Activated naive CD4-positive, alpha-beta T cell (primary cell): ENCODE measurements at places on chromosomes 6 and 20.

DNA sequence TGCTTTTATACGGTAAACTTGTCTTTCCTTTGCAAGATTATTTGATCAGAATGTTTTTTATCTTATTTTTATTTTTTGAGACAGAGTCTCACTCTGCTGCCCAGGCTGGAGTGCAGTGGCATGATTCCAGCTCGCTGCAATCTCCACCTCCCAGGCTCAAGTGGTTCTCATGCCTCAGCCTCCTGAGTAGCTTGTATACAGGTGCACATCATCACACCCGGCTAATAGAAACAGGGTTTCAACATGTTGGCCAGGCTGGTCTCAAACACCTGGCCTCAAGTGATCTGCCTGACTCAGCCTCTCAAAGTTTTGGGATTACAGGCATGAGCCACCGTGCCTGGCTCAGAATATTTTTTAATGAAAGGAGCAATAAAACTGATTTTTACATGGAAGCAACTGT, 8.9 kb upstream of the LPIN3 start:
- DNase-seq, result no peak

GRCh38 chr20:39813190-39813829, 851.2 kb downstream of the DHX35 start:
- no peak for DNase-seq

GRCh38 chr20:48739395-48740291, 88.2 kb downstream of the PREX1 start:
- DNase-seq, result no peak

DNA sequence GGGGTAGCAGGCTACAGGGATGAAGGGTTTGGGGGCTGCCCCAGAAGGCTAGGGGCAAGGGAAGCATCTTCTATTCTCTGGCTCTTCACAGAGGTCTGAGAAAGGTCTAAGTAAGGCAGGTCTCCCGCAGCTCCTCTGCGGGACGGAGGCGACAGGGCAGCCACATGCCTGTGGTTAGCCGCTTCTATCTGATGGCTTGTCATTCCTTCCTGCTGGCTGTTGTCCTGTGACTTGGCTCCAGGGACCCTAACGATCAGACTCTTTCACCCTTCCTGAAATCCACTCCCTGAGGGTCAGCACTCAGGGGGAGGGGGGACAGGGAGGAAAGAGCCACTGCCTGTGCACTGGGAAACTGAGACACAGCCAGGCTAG, 673 bp downstream of the CST7 start:
- no peak for DNase-seq

DNA sequence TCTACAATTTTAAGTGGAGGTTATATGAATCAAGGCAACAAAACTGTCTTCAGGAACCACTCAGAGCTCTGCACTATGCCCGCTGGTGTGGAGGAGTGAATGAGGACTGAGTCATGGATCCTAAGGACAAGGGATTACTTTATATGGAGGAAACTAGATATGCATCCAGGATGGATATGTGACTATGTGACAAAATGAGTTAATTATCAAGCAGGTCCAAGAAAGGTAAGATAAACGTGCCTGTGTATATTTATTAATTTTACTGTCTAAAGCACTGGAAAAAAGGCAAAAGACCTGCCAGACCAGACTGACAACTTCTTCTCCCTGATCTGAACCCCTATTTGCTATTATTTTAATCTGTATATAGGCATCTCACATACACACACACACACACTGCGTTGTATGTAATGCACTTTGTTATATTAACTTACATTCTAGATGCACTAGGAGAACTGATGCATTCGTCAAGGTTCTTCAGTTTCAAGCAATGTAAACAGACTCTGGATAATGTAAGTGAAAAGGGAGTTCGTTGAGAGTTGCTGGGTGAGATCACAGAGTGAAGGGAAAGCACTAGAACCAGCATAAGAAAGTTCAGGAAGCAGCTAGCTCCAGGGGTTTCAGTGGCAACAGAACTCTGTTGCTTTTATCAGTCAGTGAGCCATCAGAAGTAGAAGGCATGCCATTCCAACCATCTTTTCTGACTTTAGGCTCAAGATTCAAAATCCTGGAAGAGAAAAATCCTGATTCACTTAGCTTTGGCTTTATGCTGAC, 26.4 kb upstream of the ADGRG6 start:
- DNase-seq, result no peak

DNA sequence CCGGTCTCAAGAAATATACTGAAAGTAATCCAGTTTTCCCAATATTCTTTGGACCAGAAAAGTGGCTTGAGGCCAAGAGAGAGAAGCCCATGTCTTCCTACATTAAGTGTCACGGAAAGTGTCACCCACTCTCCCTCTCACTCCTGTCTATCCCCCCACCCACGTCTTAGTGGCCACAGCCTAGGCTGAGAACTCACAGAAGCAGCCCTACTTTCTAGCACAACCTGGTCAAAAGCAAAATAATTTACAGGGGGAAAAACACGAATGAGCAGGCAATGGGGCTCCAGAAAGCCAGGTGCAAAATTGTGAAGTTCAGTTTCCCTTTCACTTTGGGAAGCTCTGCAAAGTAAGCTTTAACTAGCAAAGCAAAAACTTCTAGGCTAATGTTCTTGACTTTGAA, 118.0 kb downstream of the OPRM1 start:
- no peak for DNase-seq

- DNase-seq, result no peak
Observed at GRCh38 chr6:72661411-72661810, 39.5 kb downstream of the KCNQ5 start.

DNA sequence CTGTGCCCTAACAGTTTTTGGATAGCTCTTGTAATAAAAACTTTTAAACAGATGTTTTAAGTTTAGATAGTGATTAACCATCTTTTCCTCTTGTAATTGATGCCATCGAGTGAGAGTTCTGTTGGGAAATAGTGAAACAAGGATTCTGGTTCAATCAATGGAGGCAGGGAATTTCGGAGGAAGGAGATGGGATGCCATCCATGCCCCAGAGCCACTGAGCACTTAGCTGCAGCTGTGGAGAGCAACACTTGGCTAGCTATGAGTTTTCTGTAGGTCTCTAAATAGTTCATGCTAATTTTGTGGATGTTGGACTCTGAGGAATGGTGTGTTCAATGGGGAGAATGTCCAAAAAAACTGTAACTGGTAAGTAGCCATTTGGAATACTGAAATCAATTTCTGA, 16.7 kb downstream of the CBFA2T2 start:
- no peak for DNase-seq

DNA sequence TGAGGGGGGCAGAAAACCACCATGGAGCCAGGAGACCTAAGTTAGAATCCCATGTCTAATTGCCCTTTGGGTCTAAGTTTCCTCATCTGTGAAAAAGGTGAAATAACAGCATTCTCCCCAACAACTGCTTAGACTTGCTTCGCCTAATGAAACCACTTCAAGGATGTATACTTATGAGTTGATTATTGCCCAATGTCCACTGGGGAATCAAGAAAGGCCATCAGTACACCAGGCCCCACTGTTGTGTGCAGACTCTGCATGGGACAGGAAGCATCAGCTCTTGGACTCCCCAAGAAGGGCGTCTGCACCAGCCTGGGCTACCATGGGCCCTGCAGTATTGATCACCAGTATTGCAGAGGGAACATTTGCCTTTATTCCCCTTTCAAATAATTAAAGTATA, 189.6 kb downstream of the MAFB start:
- DNase-seq, result no peak

- DNase-seq, result no peak
Observed at GRCh38 chr20:10671221-10671918, 2.4 kb downstream of the JAG1 start.

DNA sequence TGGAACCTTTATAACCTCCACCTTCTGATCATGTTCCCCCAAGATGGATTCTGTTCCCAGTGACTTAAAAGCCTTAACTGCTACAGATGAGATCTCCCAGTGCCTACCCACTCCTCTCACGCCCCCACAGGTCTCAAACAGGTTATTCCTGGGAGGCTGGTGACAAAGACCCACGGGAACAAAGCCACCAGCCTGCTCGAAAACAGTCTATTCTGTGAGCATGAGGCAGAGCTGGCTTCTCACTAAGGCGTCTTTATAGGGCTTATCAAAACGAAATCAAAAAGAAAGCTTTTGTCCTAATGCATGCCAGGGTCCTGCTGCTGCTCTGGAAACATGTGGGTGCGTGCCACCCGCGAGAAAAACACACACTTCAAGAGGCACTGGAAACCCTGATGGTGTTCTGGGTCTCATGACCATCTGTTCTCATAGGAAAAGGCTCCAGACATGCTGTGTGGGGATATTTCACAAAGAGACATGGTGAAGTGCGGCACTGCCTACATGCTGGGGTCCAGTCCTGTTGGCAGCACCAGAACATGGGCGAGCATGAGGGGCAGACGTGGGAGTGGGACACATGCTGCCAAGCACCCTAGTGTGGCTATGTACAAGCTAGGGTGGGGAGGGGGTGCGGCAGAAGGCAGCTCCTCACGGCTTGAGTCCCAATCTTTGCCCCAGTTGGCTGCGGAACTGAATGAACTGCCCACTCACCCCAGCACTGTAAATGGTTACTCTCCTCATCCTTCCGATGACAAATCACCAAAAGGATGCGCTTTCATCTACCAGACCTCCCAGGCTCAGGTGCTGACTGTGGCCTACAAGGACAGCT, 2.1 kb downstream of the FKBP1A start:
- no peak for DNase-seq

DNA sequence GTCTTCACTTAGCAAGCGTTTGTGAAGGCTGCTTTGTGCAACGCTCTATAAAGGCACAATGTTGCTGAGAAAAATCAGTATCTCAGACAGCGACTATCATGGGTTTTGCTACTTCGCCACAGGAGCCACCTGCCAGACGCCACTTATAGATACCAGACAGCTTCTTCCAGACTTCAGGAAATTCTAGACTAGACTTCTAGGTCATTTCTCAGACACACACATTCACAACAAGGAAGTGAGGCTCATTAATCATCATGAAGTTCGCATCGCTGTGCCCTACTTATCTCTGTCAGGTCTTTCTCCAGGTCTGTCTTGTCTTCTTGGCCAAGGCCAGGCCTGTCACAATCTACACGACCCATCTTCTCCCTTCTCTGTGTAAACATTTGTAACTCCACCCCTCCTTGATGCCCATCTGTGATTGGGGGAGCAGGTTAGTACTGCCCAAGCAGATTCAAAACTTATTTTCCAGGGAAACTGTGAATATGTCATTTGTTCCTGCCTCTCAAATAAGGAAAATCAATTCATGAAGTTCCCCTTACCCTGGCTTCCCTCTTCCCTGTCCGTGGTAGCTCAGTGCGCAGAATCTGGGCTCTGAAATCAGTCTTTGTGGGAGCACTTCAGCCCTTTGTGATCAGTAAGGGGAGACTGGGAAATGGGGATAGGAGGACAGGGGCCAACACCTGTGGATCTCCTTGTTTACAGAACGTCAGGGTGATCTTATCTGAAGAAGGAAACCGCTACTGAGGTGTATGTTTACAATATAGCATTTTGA, 115.5 kb downstream of the TNFAIP3 start:
- DNase-seq, result no peak

GRCh38 chr6:4970739-4971395, 33.0 kb downstream of the RPP40 start:
- DNase-seq, result no peak

GRCh38 chr6:132484680-132485018, 28.3 kb downstream of the STX7 start:
- DNase-seq, result no peak

GRCh38 chr20:59788811-59789397, 144.5 kb downstream of the SYCP2 start:
- DNase-seq, result no peak

GRCh38 chr6:155373276-155373675, 59.0 kb upstream of the TFB1M start:
- DNase-seq, result no peak

GRCh38 chr6:33161354-33162331, 30.6 kb downstream of the COL11A2 start:
- peak; percentile 67 for DNase-seq

DNA sequence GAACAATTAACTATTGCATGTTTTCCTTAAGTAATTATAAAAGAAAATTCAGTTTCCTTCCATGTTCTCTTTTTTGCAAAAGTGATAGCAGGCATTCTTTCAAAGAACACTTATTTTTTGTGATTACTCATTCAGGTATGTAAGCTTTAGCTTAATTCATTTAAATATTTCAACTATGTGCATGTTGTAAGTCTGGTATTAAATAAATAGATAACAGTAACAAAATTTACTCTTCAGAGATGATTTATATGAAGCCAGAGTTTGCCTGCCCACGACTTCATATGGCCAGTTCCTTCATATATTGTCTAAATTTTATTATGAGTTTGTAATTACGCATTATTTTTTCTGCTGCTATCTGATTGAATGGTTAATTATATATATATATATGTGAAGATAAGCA, 110.9 kb downstream of the ADGRG6 start:
- no peak for DNase-seq

- DNase-seq, result no peak
Observed at GRCh38 chr20:63500902-63501817, 2.3 kb upstream of the EEF1A2 start.

- no peak for DNase-seq
Observed at GRCh38 chr20:32535316-32535952, 49.7 kb downstream of the NOL4L start.

GRCh38 chr20:20312562-20312961, 55.3 kb upstream of the INSM1 start:
- DNase-seq, result no peak

- no peak for DNase-seq
Observed at GRCh38 chr6:84772428-84773132, 8.2 kb upstream of the TBX18 start.

DNA sequence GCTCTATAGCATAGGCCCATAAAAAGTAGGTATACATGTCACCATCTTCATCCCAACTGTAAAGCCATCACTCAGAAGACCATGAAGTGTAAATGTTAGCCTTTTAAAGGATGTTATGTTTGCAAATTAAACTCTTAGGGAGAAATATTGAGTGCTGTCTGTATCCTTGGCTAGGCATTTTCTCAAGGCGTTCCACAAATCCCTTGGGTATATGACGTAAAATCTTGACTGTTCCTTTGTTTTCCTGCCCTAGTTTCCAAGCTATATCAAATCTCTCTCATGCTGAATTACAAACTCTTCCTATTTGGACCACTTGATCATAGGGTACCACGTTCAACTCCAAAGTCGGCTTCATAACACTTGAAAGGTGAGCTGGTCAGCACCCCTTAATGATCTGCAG, 486.2 kb downstream of the HDGFL1 start:
- no peak for DNase-seq

DNA sequence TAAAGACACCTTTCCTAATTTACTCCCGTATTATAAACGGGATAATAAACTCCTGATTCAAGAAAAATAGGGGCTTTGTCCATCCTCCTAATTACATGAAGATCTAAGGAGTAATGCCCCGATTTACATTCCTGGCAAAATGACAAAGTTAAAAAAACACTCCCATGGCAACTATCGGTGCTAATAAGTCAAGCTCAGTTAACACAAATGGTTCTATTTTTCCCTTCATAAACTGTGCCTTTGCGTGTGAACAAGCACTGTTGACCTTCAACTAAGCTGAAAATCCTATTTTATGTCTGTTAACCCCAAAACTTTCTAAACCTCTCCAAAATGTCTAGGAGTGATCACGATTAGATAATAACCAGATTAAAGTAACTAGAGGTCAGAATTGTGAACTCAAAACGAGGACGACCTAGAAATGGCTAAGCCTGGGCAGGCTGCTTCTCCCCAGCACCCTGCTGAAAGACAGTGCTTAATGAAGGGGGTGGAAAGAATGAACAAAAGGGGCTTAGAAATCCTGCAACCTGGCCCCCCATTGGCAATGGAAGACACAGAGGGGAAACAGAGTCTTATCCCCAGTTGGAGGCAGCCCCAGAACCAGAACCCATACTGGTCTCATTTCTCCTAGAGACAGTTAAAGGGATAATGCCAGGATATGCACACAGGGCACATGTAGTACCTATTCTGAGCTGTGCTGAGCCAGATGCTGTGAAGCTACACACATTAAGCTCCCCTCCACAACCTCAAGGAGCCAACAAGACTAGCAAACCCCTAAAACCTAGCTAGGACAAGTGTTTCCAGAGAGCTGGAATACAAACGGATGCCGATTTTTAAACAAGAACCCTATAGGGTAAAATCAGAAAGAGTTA, 23.0 kb downstream of the SLC23A2 start:
- DNase-seq, result no peak
